ENCODE measurements at places on chromosomes 1 and 21. TPM values are rescaled to one million over a fixed set of nuclear protein-coding genes. Genes with fewer than 3 reads are reported as not detected.

GRCh38 chr1:153456396-153456795, 4.1 kb downstream of the S100A7 start:
- no peak overlapping the region for H3K27ac ChIP-seq
- no peak for DNase-seq
- no peak overlapping the region for H3K4me3 ChIP-seq

DNA sequence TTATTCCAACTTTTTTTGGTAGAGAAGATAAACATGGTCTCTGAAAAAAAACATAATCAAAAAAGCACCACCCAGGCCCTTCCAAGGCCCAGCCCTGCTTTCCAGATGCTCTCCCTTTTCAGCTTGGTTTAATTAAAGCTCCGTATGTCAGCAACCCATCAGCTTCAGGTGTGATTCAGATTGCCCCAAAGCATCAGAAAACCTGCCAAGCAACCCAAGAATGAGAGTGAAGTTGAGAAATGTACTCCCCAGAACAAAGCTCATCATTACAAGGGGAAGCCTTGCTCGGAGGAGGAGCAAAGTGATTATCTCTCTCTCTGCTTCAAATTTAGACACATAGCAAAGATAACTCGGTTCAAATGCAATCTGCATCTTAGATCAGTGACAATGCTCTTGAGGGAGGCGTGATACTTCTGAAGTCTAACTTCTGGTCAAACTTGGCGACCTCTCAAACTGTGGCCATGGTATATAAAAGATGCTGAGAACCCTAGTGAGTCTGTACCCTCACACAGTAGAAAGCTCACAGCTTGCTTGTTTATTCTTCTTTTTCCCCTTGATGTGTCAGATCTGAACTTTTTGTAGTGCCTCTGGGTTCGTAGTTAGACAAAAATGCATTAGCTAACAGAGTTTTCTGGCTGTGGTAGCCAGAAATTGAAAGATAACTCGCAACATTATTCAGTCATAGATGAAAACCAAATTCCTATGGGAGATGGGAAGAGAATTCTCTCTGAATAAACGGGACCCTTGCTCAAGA, 63.3 kb upstream of the ZC3H11B start:
- no peak for DNase-seq
- H3K4me3 ChIP-seq, result no peak overlapping the region
- H3K27ac ChIP-seq, result no peak overlapping the region

GRCh38 chr1:202656951-202657646, 53.2 kb downstream of the SYT2 start:
- no peak overlapping the region for H3K4me3 ChIP-seq
- H3K36me3 ChIP-seq, result no peaks in the 10 kb centered on the region
- no peak for DNase-seq
- no peak overlapping the region for H3K27ac ChIP-seq
- H3K4me1 ChIP-seq, result peaks cover 14% of the 10 kb centered on the region

DNA sequence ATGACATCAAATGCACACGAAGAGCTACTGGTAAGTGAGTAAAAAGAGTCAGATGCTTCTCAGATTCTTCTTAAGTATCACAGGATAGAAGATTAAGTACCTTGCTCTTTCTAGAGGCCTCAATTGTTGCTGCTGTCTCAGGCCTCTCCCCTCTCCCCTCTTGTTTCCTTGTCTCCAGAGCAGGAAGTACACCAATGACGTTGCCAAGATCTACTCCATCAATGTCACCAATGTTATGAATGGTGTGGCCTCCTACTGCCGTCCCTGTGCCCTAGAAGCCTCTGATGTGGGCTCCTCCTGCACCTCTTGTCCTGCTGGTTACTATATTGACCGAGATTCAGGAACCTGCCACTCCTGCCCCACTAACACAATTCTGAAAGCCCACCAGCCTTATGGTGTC, 21.3 kb upstream of the SARS1 start:
- H3K4me3 ChIP-seq, result no peak overlapping the region
- no peaks in the 10 kb centered on the region for H3K4me1 ChIP-seq
- no peak overlapping the region for H3K27ac ChIP-seq
- no peak for DNase-seq
- peaks cover 15% of the 10 kb centered on the region for H3K36me3 ChIP-seq

Gene KRTAP21-2
- total RNA-seq, result not detected

Gene ZSWIM5
- 9.7 TPM for total RNA-seq

Gene NBPF14
- 24.8 TPM for total RNA-seq

- no peaks in the 10 kb centered on the region for H3K4me1 ChIP-seq
- no peaks in the 10 kb centered on the region for H3K27me3 ChIP-seq
- DNase-seq, result no peak
- peaks cover 23% of the 10 kb centered on the region for H3K36me3 ChIP-seq
Observed at GRCh38 chr1:209607102-209607794, 23.7 kb downstream of the CAMK1G start.

- H3K27ac ChIP-seq, result no peak overlapping the region
- no peak overlapping the region for H3K4me3 ChIP-seq
- H3K27me3 ChIP-seq, result no peaks in the 10 kb centered on the region
- DNase-seq, result no peak
- H3K36me3 ChIP-seq, result peaks cover 19% of the 10 kb centered on the region
Observed at GRCh38 chr1:182890927-182891610, 51.9 kb downstream of the DHX9 start.

Gene SLAMF1
- total RNA-seq, result not detected

DNA sequence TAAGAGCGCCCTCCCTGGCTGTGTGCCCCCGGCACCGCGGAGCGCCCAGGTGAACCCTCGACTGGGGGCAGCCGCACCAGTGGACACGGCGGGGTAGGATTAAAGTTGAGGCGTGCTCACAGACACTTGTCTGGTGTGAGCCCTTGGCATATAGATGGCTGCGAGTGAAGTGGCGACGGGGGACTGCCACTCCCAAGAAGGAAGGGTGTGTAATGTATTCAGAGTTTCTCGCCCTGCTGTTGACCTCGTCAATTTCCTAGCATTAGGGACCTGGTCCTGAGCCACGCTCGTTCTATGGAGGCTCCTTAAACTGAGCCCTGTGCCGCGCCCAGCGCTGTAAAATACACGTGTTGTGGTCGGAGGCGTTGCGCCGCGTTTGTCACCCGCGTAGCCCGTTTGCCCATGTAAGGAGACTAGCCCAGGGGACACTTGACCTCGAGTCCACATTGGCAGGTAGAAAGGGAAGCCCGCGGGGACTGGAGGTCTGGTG, 554 bp downstream of the EVA1C start:
- H3K27me3 ChIP-seq, result peaks cover 25% of the 10 kb centered on the region
- H3K4me3 ChIP-seq, result peak overlapping the region; percentile 13
- DNase-seq, result no peak
- peaks cover 25% of the 10 kb centered on the region for H3K4me1 ChIP-seq
- no peaks in the 10 kb centered on the region for H3K36me3 ChIP-seq

GRCh38 chr1:205593532-205593931, 38.3 kb downstream of the ELK4 start:
- no peak for DNase-seq
- peak overlapping the region; percentile 33 for H3K27ac ChIP-seq
- no peak overlapping the region for H3K4me3 ChIP-seq
- H3K4me1 ChIP-seq, result peaks cover 38% of the 10 kb centered on the region

DNA sequence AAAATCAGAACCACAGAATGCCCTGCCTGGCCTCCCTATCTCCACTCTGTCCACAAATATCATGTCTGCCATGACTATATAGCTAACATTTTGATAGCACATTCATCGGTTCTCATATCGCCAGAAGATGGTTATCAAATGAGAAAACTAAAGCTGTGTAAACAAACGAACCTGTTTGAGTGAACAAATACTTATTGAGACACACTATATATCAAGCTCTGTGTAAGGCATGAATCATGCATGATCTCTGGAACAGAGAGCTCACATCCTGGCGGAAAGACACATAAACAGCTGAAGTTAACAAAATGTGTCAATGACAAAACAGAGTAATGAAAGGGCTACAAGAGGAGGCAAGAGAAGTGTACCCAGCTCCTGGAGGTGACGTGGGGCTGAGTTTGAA, 13.1 kb downstream of the KCND3 start:
- peaks cover 4% of the 10 kb centered on the region for H3K4me1 ChIP-seq
- H3K36me3 ChIP-seq, result peaks cover 7% of the 10 kb centered on the region
- H3K27ac ChIP-seq, result no peak overlapping the region
- H3K27me3 ChIP-seq, result no peaks in the 10 kb centered on the region
- DNase-seq, result no peak

DNA sequence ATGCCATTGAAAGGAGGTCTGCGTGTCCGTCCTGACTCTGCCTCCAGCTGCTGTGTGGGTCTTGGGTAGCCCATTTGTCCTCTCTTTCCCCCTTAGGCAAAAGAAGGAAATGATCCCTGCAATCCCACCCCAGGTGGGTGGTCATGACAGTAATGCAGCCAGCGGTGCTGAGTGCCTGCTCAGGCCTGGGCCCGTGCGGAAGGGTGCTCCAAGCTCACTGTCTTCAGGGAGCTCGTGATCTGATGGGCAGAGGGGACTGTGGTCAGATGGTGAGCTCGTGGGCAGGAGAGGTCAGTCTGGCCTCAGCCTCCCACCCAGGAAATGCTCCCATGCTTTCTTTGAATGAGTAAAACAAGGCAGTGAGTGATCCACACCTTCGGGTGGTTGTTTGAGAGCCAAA, 35.3 kb upstream of the TTC4 start:
- H3K4me3 ChIP-seq, result no peak overlapping the region

DNA sequence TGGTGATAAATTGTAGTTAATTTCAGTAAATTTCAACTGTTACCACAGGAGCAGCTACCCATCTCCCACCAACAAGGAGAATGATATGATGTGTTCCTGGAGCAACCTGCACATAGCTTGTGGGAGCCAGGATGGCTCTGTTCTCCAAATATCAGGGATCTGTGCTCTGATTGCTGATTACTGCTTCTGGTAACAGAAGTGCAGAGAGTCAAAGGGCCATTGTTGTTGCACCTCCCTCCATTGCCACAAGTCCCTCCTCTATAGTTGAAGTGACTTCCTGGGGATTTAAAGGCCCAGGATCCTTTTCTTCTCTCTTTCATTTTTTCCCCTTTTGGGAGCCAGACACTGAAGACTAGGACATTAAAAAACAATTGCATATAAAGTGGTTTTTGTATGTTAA, 51.6 kb upstream of the HPDL start:
- no peak for DNase-seq
- H3K36me3 ChIP-seq, result no peaks in the 10 kb centered on the region
- H3K27ac ChIP-seq, result no peak overlapping the region

DNA sequence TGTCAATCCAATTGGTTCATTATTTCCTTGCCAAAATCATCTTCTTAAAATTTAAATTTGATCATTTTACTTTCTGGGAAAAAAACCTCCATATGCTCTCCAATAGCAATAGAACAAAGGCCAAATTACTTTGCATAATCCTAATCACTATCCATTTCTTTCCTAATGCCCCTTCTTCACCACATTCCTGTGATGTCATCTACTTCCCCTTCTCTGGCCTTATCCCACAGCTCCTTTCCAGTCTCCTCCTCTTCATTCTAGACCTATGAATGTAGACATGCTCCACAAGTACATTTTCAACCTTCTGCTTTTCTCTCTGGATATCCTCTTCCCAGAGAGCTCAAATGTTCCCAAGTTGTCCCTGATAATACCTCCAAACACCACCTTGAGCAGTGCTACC, 216.6 kb downstream of the MRPL39 start:
- H3K36me3 ChIP-seq, result no peaks in the 10 kb centered on the region
- H3K27me3 ChIP-seq, result no peaks in the 10 kb centered on the region
- no peak for DNase-seq
- no peak overlapping the region for H3K27ac ChIP-seq
- H3K4me1 ChIP-seq, result no peaks in the 10 kb centered on the region
- no peak overlapping the region for H3K4me3 ChIP-seq

DNA sequence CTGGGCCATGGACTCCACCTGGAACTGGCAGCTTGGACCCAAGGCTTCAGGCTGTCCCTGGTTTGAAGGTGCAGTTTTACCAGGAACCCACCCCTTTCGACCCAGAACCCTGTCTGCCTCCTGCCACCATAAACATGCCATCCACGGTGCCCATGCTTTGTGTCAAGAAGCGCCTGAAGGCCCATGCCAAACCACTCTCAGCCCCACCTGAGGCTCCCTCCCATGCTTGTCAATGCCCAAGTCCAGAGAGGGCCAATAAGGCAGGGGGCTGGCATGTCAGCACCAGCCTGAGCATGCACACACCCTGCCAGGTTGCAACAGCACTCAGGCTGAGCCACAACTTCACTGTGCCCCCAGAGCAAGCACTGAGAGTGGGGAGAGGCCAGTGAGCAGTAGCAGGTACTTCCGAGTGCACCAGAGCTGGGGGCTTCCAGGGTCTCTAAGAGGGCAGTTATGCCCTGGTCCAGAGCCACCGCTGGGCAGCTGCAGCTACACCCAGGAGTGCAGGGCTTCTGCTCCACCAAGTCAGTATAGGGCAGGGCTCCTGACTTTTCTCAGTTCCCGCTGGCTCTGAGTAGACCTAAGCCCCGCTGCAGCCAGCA, 1256.0 kb downstream of the AMY1C start:
- no peak for DNase-seq
- no peaks in the 10 kb centered on the region for H3K27me3 ChIP-seq
- H3K4me1 ChIP-seq, result no peaks in the 10 kb centered on the region
- H3K36me3 ChIP-seq, result no peaks in the 10 kb centered on the region
- H3K27ac ChIP-seq, result no peak overlapping the region
- no peak overlapping the region for H3K4me3 ChIP-seq

DNA sequence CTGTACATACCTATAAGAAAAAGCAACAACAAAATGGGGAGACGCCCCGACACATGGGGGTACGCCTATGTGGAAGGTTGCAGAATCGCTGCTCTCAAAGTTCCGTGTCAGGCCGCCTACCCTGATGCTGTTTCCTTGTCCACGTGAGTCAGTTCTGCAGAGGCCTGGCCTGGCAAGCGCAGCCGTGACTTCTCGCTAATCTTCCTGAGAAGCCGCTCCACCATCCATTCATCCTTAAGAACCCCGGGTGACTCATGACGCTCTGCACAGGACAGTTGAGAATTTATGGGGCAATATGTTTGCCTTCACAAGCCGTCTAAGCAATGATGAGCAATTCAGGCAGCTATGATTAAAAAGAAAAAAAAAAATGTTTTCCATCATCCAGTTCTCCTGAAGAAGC, 122.3 kb upstream of the TMPRSS2 start:
- no peaks in the 10 kb centered on the region for H3K36me3 ChIP-seq
- no peaks in the 10 kb centered on the region for H3K27me3 ChIP-seq
- H3K27ac ChIP-seq, result no peak overlapping the region
- no peak overlapping the region for H3K4me3 ChIP-seq
- no peak for DNase-seq
- H3K4me1 ChIP-seq, result no peaks in the 10 kb centered on the region

Data from spinal cord (tissue), 10 donors.